ENCODE measurements at places on chromosomes 5 and 9.

- no peak for DNase-seq
Observed at GRCh38 chr5:17330386-17330785, 113.0 kb downstream of the BASP1 start.

GRCh38 chr5:1390861-1391600 is 46.1 kb upstream of the CLPTM1L start:
- DNase-seq: no peak

DNA sequence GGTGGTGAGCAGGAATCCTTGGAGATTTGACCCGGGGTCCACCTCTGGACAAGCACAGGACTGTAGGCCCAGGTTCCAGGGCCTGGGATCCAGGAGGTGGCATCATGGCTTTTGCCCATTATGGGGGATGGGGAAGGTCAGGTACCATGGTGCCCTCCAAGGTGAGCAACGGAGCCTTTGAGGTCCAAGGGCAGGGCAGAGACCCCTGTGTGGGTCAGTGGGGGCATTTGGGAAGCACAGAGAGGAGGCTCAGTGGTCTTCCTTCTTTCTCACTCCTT is 117.7 kb downstream of the RXRA start:
- no peak for DNase-seq

DNA sequence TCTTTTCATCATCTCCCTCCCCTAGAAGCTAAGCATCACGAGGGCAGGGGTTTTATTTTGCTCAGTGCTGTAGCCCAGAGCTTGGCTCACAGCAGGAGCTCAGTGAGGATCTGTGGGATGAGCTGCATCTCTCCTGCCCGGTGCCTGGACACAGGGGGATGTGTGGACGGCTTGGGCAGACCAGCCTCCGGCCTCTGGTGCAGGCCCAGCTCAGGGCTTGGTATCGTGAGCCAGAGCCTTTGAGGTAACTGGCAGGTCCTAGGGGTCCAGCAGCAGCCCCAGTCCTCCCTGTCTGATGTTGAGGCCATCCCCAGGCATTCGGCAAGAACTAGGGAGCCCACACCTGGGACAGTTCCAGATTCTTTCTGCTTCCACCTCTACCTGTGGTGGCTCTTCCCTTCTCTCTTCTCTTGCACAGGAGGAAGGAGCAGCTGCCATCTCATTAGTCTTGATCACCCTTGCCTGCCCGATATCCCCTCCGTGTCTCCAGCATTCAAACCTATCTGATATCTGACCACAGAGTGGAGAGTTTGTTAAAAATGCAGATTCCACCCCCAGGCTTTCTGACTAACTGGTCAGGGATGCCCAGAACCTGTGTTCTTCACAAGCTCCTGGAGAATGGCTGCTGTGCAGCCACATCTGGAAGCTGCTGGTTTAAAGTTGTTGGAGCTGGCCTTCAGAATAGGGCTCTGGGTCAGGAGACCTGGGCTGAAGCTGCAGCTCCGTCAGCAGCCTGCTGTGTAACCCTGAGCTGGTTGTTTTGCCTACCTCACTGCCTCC is 7.9 kb upstream of the SLC6A7 start:
- DNase-seq: no peak
